ENCODE measurements at places on chromosomes 3 and 15. TPM values are rescaled to one million over a fixed set of nuclear protein-coding genes. Genes with fewer than 3 reads are reported as not detected.

GHSR gene
- total RNA-seq = not detected

GUCA1C gene
- total RNA-seq = not detected

TMIE gene
- total RNA-seq = 1.1 TPM

- H3K4me3 ChIP-seq = no peak overlapping the region
- peak; percentile 45 for DNase-seq
- no peak overlapping the region for H3K27ac ChIP-seq
- H3K27me3 ChIP-seq = no peaks in the 10 kb centered on the region
- no peaks in the 10 kb centered on the region for H3K4me1 ChIP-seq
These were observed 54.4 kb downstream of the C3orf80 start for GRCh38 chr3:160279657-160280056.

- DNase-seq = peak; percentile 98
- no peaks in the 10 kb centered on the region for H3K4me1 ChIP-seq
- no peaks in the 10 kb centered on the region for H3K36me3 ChIP-seq
- no peak within 1 kb of the TSS for H3K27ac ChIP-seq
- peak within 1 kb of the TSS; percentile 79 for H3K4me3 ChIP-seq
- peaks cover 20% of the 10 kb centered on the region for H3K27me3 ChIP-seq
These were observed at the start of gene GPD1L for GRCh38 chr3:32106132-32106928. Gene GPD1L, plus strand, starts transcription at chr3:32106620. Its CDS starts 92 bp downstream, at chr3:32106712.

- peaks cover 12% of the 10 kb centered on the region for H3K36me3 ChIP-seq
- H3K4me3 ChIP-seq = peak overlapping the region; percentile 96
- no peaks in the 10 kb centered on the region for H3K27me3 ChIP-seq
- DNase-seq = peak; percentile 81
These were observed 1.0 kb downstream of the ANP32A start for GRCh38 chr15:68819495-68820294.

GRCh38 chr3:129365296-129366136, 62.9 kb downstream of the EFCAB12 start:
- peaks cover 3% of the 10 kb centered on the region for H3K4me1 ChIP-seq
- no peaks in the 10 kb centered on the region for H3K36me3 ChIP-seq

DNA sequence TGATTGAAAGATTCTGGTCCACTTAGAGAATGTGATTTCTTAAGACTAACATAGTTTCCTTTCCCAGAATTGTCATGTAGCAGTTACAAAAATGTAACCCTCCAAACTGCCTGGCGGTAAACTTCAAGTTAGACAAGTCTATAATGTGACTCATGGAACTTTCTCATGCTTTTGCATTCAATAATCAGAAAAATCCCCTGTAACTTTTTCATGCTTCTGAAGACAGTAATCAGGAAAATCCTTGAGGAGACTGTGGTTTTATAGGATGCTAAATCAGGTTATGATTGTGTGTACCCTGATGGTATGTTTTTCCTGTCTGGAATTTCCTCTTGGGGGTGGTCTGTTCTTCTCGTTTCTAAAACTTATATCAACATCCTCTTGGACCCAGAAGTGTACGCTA, 74.0 kb upstream of the RARB start:
- no peak for DNase-seq
- no peaks in the 10 kb centered on the region for H3K27me3 ChIP-seq
- no peaks in the 10 kb centered on the region for H3K36me3 ChIP-seq
- no peak overlapping the region for H3K27ac ChIP-seq

DNA sequence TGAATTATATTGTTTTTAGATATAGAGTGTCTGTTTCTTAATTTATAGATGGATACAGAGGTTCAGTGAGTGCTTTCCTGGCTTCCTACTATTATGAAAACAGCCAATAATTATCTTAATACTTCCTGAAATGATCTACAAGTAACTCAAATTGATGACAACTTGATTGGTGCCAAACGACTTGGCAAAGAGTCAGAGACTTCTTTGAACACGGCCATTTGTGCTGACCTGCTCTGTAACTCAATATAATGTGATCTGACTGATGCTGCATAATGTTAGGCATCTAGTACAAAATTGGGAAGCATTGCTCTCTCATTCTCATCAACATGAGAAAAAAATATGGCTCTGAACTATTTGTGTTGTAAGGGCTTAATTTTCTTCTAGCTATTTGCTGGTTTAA, 193.9 kb downstream of the DIPK2A start:
- no peak for DNase-seq
- no peaks in the 10 kb centered on the region for H3K27me3 ChIP-seq
- H3K36me3 ChIP-seq = no peaks in the 10 kb centered on the region

- no peak overlapping the region for H3K4me3 ChIP-seq
- H3K27ac ChIP-seq = no peak overlapping the region
- no peak for DNase-seq
- no peaks in the 10 kb centered on the region for H3K4me1 ChIP-seq
- no peaks in the 10 kb centered on the region for H3K36me3 ChIP-seq
- H3K27me3 ChIP-seq = no peaks in the 10 kb centered on the region
These were observed 413.7 kb downstream of the LPP start for GRCh38 chr3:188567478-188568195.

GRCh38 chr3:114760679-114761078, 386.4 kb downstream of the ZBTB20 start:
- H3K4me3 ChIP-seq = no peak overlapping the region
- no peaks in the 10 kb centered on the region for H3K36me3 ChIP-seq
- no peaks in the 10 kb centered on the region for H3K27me3 ChIP-seq
- no peaks in the 10 kb centered on the region for H3K4me1 ChIP-seq
- no peak for DNase-seq

DNA sequence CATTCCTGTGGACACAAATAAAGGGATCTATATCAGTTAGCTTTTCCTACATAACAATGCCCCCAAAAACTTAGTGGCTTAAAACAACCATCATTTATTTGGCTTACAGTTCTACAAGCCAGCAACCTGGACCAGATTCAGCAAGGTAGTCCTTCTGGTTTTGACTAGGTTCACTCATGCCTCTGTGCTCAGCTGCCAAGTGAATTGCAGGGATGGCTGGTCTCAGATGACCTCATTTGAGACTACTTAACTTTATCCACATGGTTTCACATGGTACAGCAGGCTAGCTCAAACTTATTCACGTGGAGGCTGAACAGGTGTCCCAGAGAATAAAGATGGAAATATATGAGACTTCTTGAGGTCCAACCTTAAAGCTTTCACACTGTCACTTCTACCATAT, 119.3 kb upstream of the BFSP2 start:
- no peak overlapping the region for H3K4me3 ChIP-seq
- H3K36me3 ChIP-seq = no peaks in the 10 kb centered on the region
- no peak overlapping the region for H3K27ac ChIP-seq
- H3K27me3 ChIP-seq = no peaks in the 10 kb centered on the region
- DNase-seq = no peak

GRCh38 chr15:63834500-63835210, 907 bp upstream of the HERC1 start:
- no peaks in the 10 kb centered on the region for H3K27me3 ChIP-seq
- DNase-seq = no peak
- peak overlapping the region; percentile 92 for H3K4me3 ChIP-seq
- no peaks in the 10 kb centered on the region for H3K36me3 ChIP-seq
- H3K27ac ChIP-seq = no peak overlapping the region

- no peaks in the 10 kb centered on the region for H3K4me1 ChIP-seq
- no peak for DNase-seq
- no peak overlapping the region for H3K4me3 ChIP-seq
- no peak overlapping the region for H3K27ac ChIP-seq
- H3K27me3 ChIP-seq = no peaks in the 10 kb centered on the region
- H3K36me3 ChIP-seq = no peaks in the 10 kb centered on the region
These were observed 258.3 kb upstream of the ZPLD1 start for GRCh38 chr3:102176333-102177050.

GRCh38 chr3:136932523-136932922, 25.3 kb upstream of the IL20RB start:
- no peaks in the 10 kb centered on the region for H3K27me3 ChIP-seq
- H3K4me3 ChIP-seq = no peak overlapping the region
- no peaks in the 10 kb centered on the region for H3K4me1 ChIP-seq
- no peak overlapping the region for H3K27ac ChIP-seq

- H3K4me3 ChIP-seq = no peak overlapping the region
- peaks cover 6% of the 10 kb centered on the region for H3K4me1 ChIP-seq
- no peak for DNase-seq
- H3K27me3 ChIP-seq = no peaks in the 10 kb centered on the region
- H3K36me3 ChIP-seq = no peaks in the 10 kb centered on the region
These were observed 304.5 kb upstream of the SEMA6D start for GRCh38 chr15:47412802-47413201.

DNA sequence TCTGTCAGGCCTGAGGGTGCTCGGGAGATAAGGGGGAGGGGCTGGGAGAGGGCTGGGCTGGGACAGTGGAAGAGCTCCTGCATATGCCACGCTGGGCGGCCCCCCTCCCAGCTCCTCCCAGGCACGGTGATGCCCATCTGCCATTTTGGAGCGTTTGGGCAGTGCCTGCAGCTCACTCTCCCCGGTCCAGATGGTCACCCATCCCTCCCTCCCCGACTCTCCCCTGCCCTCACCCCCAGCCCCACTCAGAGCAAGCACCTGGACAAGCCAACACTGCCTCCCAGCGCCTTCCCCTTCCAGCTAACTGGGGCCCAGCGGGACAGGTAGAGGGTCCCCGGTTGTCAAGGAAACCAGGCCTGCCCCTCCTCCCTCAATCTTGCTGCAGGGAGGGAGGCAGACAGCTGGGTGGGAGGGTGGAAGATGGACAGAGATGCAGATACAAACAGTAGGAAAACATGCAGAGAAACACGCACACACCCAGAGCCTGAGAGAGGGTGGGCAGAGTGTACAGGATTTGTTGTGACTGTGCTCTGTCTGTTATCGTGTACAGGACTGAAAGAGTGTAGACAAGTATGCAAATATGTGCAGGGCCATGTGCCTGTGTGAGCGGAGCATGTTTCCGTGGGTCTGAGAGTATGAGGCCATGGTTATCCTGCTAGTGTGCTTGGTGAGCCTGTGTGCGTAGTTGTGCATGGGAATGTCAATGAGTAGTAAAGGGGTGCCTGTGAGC, 17.5 kb upstream of the CORO2B start:
- H3K36me3 ChIP-seq = no peaks in the 10 kb centered on the region
- no peak overlapping the region for H3K4me3 ChIP-seq
- H3K4me1 ChIP-seq = peaks cover 3% of the 10 kb centered on the region
- DNase-seq = peak; percentile 43

DNA sequence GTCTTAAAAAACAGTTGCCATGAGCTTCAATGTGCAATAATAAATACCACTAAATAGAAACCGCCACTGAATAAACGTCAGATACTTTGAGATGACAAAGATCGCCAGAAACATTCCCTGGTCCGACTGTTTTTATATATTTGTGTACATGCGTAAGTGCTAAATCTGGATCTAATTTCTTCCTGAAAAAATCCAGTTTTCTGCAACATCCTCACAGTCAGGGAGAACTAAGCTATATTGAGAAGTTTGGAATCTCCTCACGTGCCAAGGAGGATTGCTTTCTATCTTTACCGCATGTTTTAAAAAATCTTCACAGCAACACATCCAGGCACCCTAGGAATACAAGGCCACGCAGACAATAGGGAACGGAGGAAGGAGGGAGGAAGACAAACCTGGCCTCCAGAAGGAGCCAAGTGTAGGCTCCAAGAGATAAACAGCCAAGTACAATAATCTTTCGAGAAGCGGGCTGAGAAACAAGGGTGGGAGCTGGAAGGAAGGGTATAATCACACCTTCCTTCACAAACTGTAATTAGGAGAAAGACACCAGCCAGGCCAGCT, 5.7 kb downstream of the VGLL4 start:
- peak overlapping the region; percentile 27 for H3K4me3 ChIP-seq
- H3K36me3 ChIP-seq = no peaks in the 10 kb centered on the region
- peak overlapping the region; percentile 57 for H3K27ac ChIP-seq
- H3K4me1 ChIP-seq = peaks cover 27% of the 10 kb centered on the region

DNA sequence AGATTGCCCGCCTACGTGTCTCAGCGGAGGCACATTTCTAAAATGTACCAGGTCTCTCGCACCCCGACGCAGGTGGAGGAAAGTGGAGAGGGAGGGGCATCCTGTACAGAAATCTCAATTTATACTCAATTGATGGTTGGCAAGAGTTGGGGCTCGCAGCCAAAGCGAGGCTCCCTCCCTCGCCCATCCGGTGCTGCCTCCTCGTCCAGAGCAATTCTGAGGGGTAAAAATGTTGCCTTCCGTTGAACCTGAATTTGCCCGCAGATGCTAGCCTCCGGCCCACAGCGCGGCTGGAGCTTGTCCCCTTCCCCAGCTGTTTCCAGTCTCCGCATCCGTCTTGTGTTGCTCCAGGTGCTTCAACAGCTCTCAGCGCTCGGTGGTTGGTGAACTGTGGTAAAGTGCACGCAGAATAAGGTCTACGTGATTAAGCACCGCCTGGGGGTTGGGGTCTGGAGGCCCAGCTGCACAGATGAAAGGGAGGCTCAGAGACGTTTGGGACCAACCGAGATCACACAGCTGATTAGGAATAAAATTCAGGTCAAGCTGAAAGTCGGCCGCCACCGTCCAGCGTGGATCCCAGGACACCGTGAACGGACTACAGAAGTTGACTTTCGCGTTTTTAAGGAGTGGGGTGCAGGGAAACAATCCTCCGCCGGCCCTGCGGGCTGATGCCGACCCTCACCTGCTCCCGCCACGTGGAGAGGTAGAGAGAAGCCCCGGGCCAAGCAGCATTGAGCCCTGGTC, 846 bp upstream of the POLG start:
- peak overlapping the region; percentile 83 for H3K4me3 ChIP-seq
- H3K27ac ChIP-seq = peak overlapping the region; percentile 7
- DNase-seq = no peak
- H3K4me1 ChIP-seq = peaks cover 16% of the 10 kb centered on the region
- H3K27me3 ChIP-seq = peaks cover 31% of the 10 kb centered on the region

- no peak overlapping the region for H3K4me3 ChIP-seq
- H3K36me3 ChIP-seq = no peaks in the 10 kb centered on the region
- peak; percentile 28 for DNase-seq
- no peaks in the 10 kb centered on the region for H3K4me1 ChIP-seq
These were observed 155.7 kb downstream of the KLF13 start for GRCh38 chr15:31482122-31482922.

All from endodermal cell (in vitro differentiated cells).